ENCODE measurements at places on chromosomes 1 and 21. TPM values are rescaled to one million over a fixed set of nuclear protein-coding genes. Genes with fewer than 3 reads are reported as not detected.

DNA sequence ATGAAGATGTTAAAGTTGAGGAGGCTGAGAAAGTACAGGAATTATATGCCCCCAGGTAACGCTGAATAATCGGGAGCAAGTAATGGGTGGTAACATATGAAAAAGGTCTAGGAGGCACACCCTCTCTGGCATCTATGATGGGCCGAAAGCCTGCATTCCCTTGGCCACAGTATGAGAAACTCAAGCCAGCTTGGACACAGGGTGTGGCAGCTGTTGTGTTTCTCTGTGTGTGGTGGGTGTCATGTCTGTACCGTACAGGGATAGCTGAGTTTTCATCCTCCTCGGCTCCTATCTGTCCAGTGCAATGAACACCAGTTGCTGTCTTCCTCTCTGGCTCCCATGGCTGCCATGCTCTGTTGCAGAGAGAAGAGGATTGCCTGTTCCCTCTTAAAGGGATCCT lies 32.9 kb downstream of the NBPF3 start:
- no peak for DNase-seq

DNA sequence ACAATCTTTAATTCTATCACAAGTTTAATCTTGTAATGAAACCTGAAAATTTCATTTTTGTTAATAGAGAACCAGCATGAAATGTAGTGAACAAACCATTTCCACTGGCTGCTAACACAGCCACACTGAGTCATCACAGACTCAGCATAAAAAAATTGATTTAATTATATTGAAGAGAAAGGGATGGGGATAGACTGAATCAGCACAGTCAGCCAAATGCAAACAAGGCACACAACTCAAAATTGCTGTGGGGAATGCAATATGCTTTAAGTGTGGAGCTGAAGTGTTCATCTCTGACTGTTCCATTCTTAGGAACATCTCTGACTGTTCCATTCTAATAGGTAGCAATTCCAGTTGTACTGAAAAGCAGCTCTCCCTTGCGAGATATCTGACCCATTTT lies 299.8 kb downstream of the MRPL39 start:
- H3K4me3 ChIP-seq: no peak overlapping the region
- no peaks in the 10 kb centered on the region for H3K36me3 ChIP-seq
- no peak for DNase-seq
- peaks cover 10% of the 10 kb centered on the region for H3K27me3 ChIP-seq
- H3K4me1 ChIP-seq: no peaks in the 10 kb centered on the region
- no peak overlapping the region for H3K27ac ChIP-seq

NBPF19 gene
- 59.6 TPM for total RNA-seq

- H3K4me3 ChIP-seq: no peak overlapping the region
- H3K27ac ChIP-seq: no peak overlapping the region
- H3K27me3 ChIP-seq: no peaks in the 10 kb centered on the region
- peaks cover 8% of the 10 kb centered on the region for H3K4me1 ChIP-seq
- DNase-seq: no peak
Measured at GRCh38 chr1:53362851-53363642, 35.2 kb upstream of the LRP8 start.

PLA2G2C gene
- total RNA-seq: 0.25 TPM

Measured in T-helper 17 cell (primary cell).